Hypothalamus (tissue), 51 donors: ENCODE measurements at places on chromosomes 4 and X.

GRCh38 chr4:142386449-142386848 is 459.7 kb downstream of the INPP4B start:
- no peak for DNase-seq

DNA sequence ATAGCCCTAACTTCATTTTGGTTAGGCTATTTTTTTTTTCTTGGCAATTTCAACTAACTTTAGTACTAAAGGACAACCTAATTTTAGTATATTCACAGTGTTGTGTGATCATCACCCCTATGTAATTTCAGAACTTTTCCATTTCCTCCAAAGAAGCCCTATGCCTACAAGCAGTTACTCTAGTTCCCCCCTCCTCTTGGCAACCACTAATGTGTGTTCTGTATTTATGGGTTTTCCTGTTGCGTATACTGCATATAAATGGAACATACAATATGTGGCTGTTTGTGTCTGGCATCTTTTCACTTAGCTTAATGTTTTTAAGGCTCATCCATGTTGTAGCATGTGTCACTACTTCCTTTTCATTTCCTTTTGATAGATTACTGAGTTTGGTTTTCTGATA is 57.6 kb downstream of the N4BP2 start:
- no peak for DNase-seq

DNA sequence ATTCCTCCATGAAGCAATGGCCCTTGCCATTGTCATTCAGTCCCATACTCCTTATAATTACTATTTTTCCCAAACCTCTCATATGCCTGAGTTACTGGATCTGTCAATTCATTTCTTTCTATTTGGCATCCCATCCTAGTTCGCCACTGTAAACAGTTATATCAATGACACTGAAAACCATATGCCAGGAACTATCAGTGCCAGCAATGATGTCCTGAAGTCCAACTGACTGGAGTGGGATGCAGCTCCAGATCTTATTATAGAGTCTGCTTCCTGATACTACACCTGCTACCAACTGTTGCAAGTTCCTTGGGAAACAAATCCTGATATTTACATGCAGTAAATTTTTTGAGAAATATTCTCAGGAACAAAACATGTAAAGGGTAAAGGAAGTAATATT is 27.0 kb upstream of the BANK1 start:
- DNase-seq = no peak

DNA sequence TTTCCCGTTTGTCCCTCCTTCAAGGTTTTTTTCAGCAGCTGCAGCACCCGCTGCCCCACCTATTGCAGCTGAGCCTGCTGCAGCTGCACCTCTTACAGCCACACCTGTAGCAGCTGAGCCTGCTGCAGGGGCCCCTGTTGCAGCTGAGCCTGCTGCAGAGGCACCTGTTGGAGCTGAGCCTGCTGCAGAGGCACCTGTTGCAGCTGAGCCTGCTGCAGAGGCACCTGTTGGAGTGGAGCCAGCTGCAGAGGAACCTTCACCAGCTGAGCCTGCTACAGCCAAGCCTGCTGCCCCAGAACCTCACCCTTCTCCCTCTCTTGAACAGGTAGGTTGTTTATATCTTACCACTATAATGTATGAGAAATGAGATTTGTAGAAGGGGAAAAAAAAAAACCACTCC is 4.5 kb downstream of the PRR27 start:
- DNase-seq = no peak

GRCh38 chr4:38050560-38051350 is 90.6 kb downstream of the PTTG2 start:
- no peak for DNase-seq

DNA sequence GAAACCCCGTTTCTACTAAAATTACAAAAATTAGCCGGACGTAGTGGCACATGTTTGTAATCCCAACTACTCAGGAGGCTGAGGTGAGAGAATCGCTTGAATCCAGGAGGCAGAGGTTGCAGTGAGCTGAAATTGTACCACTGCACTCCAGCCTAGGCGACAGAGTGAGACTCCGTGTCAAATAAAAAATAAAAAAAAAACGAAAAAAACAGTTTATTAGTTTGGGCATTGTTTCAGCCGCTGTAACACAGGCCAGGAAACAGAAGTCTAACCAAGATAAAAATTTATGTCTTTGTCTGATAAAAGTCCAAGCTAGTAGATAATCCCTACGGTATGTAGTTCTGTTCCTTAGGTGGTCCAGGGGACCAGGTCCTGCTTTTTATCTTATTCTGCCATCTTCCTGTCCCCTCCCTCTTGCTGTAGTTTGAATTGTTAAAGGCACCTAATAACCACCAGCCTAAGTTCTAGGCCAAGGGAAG is 21.4 kb downstream of the USO1 start:
- DNase-seq = no peak

DNA sequence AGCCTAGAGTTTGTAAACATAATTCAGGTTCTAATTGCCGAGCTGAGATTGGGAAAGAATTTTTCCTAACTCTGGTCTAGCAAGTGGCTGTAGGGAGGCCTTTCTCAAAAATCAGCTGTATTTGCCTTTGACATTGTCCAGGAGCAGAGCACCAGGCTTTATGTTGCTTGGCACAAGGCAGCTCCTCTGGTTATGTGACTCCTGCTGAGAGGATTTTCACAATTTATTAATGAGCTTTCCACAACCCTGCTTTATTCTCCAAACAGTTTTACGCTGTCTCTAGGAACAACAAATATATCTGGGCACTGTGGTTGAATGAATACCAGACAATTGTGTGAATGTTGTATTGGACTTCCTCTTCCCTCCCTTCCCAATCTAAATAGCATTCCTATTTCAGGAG is 14.9 kb downstream of the LSM6 start:
- no peak for DNase-seq

GRCh38 chr4:94758700-94759399 is 1.1 kb downstream of the BMPR1B start:
- no peak for DNase-seq

- no peak for DNase-seq
Observed at GRCh38 chrX:68403522-68403921, 29.8 kb downstream of the OPHN1 start.

- DNase-seq = no peak
Observed at GRCh38 chrX:4655743-4656142, 942.3 kb upstream of the PRKX start.

DNA sequence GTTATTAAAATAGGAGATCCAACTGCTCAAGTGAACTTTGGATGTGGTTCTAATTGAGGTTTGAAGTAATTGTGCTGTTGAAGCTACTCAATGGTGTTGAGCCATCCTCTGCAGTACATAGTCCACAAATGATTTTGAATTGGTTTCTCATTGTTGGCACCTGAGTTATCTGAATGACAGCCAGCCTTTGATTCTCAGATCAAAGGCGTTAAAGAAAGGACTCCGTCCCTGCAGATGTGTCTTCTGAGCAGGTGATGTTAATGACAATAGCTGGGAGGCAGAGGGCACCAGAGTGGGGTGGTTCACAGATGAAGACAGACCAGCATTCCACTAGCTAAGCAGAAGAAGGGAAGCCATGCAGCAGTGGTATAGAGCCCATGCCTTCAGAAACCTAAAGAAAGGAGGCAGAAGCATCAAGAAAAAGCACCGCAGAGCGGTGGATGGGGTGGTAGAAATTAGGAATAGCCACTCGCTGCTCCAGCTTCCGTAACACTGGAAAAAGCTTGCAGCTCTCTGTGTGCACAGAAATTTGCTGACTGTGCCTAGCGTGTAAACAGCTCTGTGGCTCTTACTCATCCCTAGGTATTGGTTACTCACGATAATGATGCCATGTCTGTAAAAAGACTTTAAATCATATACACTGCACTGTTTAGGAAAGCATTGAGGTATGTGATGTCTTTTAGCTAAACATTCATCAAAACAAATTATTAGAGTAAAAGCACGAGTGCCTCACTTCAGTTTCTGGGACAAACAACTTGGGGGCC is 79.2 kb upstream of the CLCN4 start:
- DNase-seq = no peak

DNA sequence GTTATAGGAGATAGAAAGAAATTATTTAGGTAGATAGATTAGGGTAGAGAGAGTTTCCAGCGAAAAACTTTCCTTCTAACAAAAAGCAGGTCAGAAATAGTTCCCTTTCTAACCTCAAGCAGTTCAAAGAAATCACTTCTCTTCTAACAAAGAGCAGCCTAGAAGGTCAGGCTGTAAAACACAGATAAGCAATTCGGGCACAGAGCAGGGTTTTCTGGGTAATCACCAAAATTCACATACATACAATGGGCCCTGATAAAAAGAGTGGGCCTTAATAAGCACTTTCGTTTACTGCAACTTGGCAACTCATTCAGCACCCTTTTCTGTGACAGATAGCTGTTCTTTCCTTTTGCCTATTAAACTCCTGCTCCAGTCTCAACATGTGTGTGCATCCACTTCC is 13.4 kb upstream of the NAF1 start:
- DNase-seq = no peak

DNA sequence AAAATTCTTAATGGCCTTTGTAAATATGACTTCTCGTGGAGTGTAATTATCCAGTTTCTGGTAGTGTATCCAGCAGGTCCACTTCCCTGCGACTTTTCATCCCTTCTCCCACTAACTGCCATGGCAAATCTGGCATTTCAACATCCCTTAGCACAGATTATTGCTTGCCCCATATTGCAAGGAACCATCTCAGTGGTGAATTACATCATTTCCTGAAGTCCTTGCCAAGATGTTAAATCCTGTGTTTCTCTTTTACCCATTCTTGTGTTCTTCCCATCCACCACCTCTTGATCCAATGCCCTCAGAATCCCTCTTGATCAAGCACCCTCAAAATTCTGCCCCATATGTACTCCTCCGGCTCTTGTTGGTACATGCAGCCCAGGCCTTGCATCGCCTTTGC is 88.1 kb upstream of the ZNF81 start:
- DNase-seq = no peak

DNA sequence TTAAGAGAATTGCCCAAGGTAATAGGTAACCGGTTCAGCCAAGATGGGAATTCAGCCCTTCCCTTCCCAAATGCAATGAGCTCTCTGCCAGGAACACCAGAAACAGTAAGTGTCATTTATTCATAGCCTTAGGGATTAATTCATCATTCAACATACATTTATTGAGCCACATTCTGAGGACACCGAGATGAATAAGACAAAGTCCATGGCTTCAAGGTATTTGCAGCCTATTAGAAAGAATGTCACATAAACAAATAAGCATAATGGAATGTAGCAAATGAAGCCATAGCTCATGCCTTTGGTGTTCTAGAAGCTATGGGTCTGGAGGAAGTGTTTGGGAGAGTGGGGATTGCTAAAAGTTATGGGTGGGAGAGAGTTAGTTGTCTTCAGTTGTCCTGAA is 6.3 kb upstream of the TAB3 start:
- DNase-seq = no peak

DNA sequence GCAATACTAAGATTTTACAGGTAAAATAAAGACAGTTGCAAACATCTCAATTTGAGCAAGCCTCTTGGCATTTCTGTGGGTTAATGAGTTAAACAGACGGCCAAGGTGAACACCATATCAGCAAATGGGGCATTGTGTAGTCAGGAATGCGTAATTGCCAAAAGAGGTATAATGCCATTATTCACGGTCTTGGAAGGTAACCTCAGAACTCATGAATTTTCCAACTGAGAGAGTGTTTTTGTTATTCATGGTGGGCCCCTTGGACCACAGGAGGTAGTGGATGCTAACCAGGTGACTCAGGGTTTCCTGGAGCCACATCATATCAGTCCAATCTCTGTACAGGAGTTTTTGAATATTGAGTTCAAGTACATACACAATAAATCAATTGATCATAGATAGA is 368.0 kb upstream of the TECRL start:
- no peak for DNase-seq

- no peak for DNase-seq
Observed at GRCh38 chr4:81573840-81574239, 102.1 kb upstream of the RASGEF1B start.
